Activated naive CD8-positive, alpha-beta T cell treated with anti-CD3 and anti-CD28 coated beads, Interleukin-2, amount 50 U/mL, for 24 hours (primary cell): ENCODE measurements at places on chromosomes 7 and 10.

- no peak for DNase-seq
These were observed 55.0 kb downstream of the PODXL start for GRCh38 chr7:131501422-131501821.

DNA sequence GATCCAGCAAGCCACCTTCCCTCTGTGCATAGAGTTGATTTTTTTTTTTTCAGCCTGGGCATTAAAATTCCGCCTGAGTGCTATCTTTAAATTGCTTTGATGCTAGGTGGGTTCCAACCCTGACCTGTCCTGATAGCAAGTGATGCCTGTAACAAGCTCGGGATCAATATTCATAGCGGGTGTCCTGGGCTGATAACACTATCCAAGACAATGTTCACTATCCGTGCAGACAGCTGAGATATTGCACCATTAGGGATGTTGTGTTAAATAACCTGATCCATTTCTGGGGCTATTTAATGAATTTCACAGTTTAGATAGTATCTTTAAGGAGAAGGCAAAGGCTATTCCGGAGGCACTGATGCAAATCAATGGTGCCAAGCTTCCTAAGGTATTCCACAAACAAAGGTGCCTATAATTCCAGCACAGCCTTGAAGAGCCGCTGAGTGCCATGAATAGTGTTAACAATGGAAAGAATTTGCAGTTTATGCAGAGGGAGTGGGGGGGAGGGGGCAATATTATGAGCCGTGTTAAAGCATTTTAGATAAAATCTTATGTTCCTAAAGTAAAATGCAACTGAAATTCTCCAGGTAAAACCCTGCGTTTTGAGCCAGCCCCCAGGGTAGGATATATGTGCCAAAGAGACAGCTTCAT, 4.2 kb upstream of the NKX1-2 start:
- DNase-seq, result no peak

- DNase-seq, result no peak
These were observed 4.0 kb downstream of the EFCAB10 start for GRCh38 chr7:105577251-105577650.

GRCh38 chr7:69879989-69880388, 281.7 kb downstream of the AUTS2 start:
- no peak for DNase-seq

GRCh38 chr7:111873326-111873646, 311.0 kb upstream of the IMMP2L start:
- DNase-seq, result no peak

DNA sequence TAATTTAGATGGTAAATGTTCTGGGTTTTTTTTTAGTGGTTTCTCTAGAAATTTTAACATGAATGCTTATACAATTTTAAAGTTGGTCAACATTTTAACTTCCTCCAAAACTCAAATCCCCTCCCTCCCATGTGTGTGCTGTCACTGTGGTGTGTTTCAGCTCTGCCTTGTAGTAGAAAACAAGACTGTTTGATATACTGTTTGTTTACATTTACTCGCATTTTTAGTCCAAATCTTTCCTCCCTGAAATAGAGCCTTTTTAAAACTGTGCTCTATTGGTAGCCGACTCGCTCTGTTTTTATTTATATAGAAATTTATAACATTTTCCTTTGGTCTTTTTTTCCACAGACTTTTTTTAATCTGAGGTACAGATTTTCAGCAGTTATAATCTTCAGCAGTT, 19.3 kb downstream of the PROSER2 start:
- DNase-seq, result no peak

- DNase-seq, result no peak
These were observed 119.1 kb downstream of the PTPRZ1 start for GRCh38 chr7:121992068-121992467.

DNA sequence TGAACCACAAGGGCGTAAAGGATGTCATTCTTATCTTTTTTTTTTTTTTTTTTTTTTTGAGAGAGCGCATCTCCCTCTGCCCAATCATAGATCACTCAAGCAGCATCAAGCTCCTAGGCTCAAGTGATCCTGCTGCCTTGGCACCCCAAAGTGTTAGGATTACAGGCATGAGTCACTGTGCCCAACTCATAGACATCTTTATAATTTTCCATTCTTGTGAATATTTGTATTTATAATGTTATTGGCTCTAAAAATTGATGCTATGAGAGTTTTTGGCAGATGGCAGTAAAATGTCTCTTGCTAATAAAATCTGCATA, 128.7 kb downstream of the AKR1D1 start:
- no peak for DNase-seq

DNA sequence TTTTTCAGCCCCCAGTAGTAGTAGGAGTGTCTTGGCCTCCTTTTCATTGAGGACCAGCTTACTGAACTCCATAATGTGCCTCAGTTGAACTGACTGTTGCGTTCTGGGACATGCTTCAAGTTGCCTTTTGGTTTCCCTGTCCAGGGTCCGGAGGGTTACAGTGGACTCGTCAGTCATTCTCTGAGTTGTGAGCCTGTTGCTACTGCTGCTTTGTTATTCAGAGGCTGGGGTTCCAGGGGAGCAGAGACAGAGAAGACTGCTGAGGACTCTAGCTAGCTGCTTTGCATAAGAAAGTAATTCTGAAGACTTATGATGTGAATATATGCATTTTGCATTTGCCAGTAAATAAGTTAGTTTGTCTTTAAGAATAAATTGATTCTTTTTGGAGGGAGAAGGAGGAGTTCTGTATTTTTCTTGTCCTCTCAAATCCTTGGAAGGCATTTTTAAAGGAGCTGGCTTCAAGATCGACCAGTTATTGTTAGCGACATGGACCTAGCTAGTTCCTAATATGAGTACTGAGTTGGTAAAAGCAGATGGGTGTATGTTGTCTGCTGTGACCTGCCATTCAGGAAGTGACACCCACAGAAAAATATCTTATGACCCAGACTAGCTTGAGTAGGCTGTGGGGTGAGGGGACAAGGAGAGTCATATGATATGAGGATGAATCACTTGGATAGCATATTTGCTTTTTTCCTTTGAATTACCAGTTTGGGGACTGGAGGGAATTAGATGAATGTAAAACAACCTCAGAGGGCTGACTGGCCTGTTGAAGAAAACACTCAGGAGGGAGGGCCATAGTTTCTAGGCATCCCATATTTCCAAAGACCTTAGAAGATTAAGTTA, 8.3 kb downstream of the PI4K2A start:
- peak; percentile 13 for DNase-seq

DNA sequence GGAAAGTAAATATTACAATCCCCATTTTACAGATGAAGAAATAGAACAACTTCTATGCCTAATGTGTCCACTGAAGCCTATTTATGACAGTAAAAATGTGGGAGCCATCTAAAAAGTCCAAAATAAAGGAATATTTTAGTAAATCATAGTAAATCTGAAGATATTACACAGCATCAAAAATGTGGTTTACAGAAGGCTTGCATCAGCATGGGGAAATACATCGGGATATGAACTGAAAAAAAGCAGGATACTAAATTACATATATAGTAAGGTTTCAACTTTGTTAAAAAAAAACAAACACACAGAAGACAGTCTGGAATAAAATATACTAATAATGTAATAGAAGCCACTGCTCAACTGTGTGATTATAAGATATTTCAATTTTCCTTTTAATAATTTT, 20.8 kb downstream of the CPA1 start:
- DNase-seq, result no peak

GRCh38 chr10:95467162-95467599, 94.0 kb downstream of the SORBS1 start:
- no peak for DNase-seq

DNA sequence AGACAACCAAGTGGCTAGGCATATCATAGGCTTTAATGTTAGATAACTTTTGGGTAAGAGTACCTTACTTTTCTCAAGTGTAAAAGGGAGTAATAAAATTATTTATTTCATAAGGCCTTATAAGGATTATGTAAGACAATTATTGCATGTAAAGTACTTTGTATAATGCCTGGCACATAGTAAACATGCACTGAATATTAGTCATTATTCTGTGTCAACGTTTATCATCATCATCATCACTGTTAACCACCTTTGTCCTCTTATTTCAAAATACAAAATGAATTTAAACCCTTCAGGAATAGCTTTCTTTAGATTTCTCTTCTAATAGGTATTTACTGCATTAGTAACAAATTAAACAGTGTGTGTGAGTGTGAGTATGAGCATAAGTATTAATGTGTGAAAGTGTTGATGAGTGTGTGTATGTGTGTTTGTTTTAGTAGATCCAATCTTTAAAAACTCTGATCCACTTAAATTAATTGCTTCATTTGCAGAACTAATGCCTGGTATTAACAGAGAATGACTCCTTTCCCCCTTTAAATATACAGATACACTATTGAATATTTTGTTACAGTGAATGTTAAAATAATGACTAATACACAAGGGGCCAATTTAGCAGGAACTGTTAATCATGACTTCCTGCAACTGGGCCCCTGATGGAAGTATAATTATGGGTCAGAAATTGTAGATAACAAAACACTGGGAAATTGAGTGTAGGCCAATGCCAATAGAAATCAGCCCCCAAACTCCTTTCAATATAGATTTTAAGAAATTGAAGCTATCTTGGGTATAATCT, 213.3 kb upstream of the FZD8 start:
- no peak for DNase-seq

GRCh38 chr7:39054731-39055130, 77.0 kb downstream of the POU6F2 start:
- DNase-seq, result no peak

GRCh38 chr7:120205101-120205500, 67.9 kb upstream of the KCND2 start:
- DNase-seq, result no peak
